ENCODE measurements at places on chromosomes 3 and 15.

- DNase-seq = no peak
- no peaks in the 10 kb centered on the region for H3K27me3 ChIP-seq
- no peaks in the 10 kb centered on the region for H3K4me1 ChIP-seq
Observed at GRCh38 chr15:52097180-52097579, 15.4 kb downstream of the BCL2L10 start.

DNA sequence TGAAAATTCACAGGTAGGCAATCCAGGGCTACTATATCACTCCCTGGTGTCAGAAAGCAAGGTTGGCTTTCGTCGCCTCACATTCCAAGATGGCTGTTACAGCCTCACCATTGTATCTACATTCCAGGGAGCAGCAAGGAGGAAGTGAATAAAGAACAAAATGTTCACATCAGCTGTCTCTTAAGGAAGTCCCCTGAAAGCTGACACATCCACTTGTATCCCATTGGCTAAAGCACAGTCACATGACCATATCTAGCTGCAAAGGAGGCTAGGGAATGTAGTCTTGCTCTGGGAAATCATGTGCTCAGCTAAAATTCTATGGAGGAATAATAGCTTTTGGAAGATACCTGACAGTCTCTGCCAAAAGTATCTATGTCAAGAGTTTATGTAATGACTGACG is 12.8 kb upstream of the GATA2 start:
- H3K4me3 ChIP-seq = no peak overlapping the region
- H3K36me3 ChIP-seq = no peaks in the 10 kb centered on the region
- no peaks in the 10 kb centered on the region for H3K27me3 ChIP-seq
- no peak for DNase-seq

DNA sequence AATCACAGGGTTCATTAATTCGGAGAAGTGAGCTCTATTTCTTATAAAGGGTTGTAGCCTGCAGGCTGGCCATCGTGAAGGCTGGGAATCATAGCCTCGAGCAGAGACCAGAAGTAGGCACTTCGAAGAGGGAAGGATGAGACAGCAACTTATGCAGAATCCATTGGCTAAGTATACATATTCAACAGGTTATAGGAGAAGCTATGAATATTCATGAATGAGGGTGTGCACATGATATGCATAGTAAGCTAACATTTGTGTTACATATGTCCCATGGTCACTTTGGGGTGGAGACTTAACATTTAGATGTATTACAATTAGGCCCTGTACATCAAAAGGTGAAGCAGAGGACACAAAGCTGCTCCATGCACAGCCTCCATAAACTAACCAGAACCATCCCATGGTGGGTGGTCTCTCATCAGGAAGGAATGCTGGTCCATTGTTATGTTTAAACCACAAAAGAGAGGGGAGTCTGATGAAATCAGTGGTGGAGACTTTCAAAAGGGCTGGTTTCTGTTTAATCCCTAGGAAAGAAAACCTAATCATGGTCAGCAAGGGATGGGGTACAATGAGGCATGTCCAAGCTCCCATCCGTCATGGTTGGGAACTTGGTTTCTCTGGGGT is 80.8 kb upstream of the FHIT start:
- DNase-seq = no peak
- H3K4me3 ChIP-seq = no peak overlapping the region
- no peaks in the 10 kb centered on the region for H3K27me3 ChIP-seq
- peaks cover 7% of the 10 kb centered on the region for H3K4me1 ChIP-seq

GRCh38 chr3:32076566-32076965 is 29.9 kb upstream of the GPD1L start:
- H3K27ac ChIP-seq = no peak overlapping the region
- H3K4me3 ChIP-seq = no peak overlapping the region
- peak; percentile 31 for DNase-seq
- no peaks in the 10 kb centered on the region for H3K27me3 ChIP-seq
- H3K4me1 ChIP-seq = no peaks in the 10 kb centered on the region

DNA sequence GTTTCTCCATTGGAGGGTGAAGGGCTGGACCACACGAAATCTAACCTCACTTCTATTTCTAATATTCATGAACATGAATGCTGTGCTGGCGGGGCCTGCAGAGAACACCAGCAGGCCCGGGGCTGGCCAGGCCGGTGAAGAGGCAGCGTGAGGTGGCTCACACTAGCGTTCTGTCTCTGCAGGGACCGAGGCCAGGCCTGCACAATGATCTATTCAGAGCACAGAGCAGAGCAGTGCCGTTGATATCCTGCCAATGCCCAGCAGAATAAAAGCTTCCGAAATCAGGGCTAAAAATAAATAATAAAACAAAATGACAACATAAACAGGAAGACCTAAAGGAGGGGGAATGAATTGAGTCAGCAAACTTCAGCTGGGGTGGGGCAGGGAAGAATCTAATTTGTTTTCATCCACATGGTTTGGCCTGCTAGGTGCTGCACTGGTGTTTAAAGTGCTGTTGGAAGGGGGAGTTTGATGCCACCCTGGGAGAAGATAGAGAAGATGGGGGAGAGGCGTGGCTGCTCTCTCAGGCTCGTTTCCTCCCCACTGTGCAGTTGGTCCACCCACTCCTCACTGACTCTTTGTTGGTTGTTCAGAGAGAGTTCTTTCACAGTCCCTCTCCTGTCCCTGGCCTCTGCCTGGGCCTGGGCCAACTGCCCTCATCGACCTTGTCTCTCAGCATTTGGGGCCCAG is 837.1 kb downstream of the AGBL1 start:
- no peak overlapping the region for H3K4me3 ChIP-seq
- no peaks in the 10 kb centered on the region for H3K36me3 ChIP-seq

DNA sequence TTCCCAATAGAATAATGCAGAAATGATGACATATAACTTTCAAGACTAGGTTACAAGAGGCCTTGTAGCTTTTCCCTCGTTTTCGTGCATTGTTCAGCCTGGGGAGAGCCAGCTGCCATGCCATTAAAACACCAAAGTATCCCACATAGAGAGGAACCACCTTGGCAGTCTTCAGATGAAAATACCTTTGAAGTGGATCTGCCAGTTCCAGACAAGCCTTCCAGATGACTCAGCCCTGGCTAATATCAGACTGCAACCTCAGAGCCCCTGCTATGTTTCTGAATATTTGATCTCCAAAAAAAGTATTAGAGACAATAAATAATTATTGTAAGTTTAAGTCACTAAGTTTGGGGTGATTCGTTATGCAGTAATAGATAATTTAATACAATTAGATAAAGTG is 294.3 kb upstream of the GBE1 start:
- H3K27ac ChIP-seq = no peak overlapping the region
- no peaks in the 10 kb centered on the region for H3K27me3 ChIP-seq
- H3K4me3 ChIP-seq = no peak overlapping the region
- H3K36me3 ChIP-seq = no peaks in the 10 kb centered on the region
- no peak for DNase-seq
- no peaks in the 10 kb centered on the region for H3K4me1 ChIP-seq

- H3K36me3 ChIP-seq = no peaks in the 10 kb centered on the region
- H3K4me1 ChIP-seq = no peaks in the 10 kb centered on the region
- no peaks in the 10 kb centered on the region for H3K27me3 ChIP-seq
- DNase-seq = no peak
- H3K4me3 ChIP-seq = no peak overlapping the region
- no peak overlapping the region for H3K27ac ChIP-seq
Observed at GRCh38 chr15:57920911-57921310, 144.6 kb downstream of the ALDH1A2 start.

All from H1 (cell line).